ENCODE measurements at places on chromosomes 1 and 21. TPM values are rescaled to one million over a fixed set of nuclear protein-coding genes. Genes with fewer than 3 reads are reported as not detected.

The CTSK gene
- total RNA-seq: 18.0 TPM

The C8A gene
- not detected for total RNA-seq

The S100A14 gene
- not detected for total RNA-seq

The NPPA gene
- total RNA-seq: not detected

DNA sequence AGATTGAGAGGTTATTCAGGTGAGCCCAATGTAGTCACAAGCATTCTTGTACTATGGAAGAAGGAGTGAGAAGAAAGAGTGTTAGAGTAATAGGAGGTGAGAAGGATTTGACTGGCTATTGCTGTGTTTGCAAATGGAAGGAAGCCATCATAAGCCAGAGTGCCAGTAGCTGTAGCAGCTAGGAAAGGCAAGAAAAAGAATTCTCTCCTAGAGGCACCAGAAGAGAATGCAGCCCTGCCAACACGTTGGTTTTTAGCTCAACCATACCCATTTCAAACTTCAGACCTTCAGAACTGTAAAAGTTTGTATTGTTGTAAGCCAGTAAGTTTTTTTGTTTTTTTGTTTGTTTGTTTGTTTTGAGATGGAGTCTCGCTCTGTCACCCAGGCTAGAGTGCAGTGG lies 8.9 kb upstream of the IL12RB2 start:
- no peak overlapping the region for H3K27ac ChIP-seq
- H3K27me3 ChIP-seq: no peaks in the 10 kb centered on the region
- no peaks in the 10 kb centered on the region for H3K36me3 ChIP-seq

All from CD4-positive, CD25-positive, alpha-beta regulatory T cell (primary cell).